IPS-NIHi11 (cell line): ENCODE measurements at places on chromosomes 2 and 18.

DNA sequence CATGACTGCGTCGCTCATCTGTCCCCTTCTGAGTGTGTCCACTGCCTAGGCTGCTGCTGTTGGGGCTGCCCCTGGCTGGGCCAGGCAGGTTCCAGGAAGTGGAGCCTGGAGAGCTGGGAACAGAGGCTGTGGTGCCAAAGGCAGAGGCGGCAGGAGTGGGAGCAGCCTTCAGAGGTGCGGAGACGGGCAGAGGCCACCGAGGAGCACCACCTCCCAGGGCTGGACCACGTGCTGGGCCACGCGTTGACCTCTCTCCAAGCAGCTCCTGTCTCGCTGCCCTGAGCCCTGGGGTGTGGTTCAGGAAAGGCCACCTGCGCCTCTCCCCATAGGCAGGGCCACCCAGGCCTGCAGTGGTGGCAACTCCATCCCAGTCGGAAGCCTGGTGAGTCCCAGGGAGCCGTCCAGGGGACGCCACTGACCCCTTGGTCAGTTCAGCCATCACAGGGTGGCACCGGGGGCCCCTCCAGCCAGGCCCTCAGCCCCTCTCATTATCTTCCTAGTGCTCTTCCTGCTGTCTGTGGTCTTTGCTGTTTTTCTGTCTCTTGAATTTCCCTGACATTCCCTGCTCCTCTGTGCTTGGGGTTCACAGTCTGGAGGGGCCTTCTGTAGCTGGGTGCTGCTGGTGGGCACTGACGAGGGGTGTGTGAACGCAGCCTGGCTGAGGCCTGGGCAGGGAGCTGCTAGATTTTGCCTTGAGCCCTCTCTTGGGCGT lies 122.8 kb upstream of the HS6ST1 start:
- no peak for DNase-seq

GRCh38 chr18:55245211-55245614 lies 286.0 kb upstream of the CCDC68 start:
- no peak for DNase-seq

- no peak for DNase-seq
Observed at GRCh38 chr18:67508146-67508545, 8.4 kb downstream of the DSEL start.

- DNase-seq, result no peak
Observed at GRCh38 chr2:46735730-46736493, 179.7 kb downstream of the MCFD2 start.

DNA sequence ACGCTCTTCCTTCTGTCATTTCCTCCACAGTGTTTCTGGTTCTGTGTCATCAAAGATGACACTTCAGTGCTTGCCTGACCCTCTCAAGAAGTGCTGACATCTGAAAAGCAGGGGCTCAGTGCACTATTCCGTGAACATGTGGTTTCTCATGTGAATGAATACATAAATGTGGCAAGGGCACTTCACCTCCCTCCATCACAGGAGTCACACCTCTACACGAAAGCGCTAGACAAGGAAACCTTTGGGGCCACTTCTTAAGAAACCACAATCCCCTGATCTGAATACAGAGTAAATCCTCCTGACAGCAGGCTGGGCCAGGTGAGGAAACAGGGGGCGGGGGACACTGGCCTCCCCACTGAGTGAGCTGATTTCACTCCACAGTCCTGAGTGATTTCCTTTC lies 145.8 kb upstream of the ACAA2 start:
- DNase-seq, result no peak

DNA sequence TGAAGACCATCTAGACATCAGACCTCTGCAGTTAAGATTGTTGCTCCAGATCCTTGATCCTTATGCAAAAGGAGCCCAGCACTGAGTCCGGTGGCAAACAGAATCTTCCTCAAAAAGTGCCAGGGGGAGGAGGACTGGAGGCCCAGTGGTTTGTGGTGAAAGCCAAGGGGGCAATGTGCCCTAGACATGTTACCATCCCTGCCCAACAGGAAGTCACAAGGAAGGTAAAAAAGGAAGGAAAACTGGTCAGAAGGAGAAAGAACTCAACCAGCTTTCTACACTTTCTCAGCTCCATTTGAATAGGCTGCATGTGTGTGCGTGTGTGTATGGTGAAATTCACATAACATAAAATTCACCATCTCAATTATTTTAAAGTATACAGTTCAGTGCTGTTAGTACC lies 25.0 kb upstream of the KDM3A start:
- no peak for DNase-seq

GRCh38 chr18:6294148-6294784 lies 120.4 kb downstream of the L3MBTL4 start:
- DNase-seq, result no peak

DNA sequence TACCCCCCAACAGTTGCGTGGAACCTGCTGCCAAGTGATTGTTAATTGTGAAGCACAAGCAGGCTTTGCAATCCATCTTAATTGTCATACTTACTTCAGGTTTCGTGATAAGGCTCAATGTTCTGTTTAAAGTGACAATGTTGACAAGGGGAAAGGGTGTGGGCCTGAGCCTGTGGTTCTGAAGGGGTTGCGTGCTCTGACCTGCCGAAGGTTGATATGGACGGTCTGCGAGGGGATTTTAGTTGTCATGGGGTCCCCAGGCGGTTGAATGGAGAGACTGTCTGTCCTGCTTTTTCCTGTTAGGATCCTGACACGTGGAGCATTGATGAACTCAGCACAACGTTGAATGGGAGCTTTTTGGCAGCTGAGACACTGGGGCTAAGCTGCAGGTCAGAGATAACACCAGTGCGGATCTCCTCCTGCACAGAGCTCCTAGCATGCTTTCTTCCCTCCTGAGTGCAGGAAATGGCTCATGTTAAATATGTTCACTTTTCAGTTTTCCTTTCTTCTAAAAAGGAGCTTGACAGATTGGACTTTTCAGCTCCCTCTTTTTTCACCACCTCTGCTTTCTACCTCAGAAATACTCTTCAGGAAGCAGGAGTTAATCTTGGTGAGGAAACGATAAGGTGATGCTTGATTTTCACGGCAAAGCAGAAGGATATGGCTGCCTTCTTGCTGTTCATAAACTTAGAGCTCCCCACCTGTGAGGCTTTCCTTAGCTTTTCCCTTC lies 62.9 kb upstream of the ZEB2 start:
- no peak for DNase-seq

DNA sequence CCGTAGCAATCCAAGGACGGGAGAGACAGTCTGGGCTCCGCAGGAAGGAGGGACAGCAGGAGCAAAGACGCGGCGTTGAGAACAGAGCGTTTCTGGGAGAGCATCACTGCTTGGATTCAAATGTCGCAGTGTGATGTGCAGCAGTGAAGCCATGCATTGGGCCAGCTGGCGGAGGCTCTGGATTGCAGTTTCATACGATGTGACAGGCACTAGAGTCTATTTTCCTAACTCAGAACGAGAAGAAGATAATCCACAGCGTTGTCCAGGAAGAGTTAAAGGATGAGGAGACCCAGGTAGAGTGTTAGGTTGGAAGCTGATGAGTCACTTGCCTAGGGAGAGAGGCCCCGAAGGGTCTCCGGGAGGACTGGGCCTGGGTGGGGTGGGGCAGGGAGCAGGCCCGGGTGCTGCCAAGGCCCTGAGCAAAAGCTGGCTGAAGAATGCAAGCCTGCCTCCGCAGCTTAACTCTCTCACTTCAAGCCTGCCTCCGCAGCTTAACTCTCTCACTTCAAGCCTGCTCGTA lies 17.7 kb upstream of the SEMA4C start:
- no peak for DNase-seq

- DNase-seq, result no peak
Observed at GRCh38 chr18:13587001-13587400, 139.4 kb downstream of the FAM210A start.

DNA sequence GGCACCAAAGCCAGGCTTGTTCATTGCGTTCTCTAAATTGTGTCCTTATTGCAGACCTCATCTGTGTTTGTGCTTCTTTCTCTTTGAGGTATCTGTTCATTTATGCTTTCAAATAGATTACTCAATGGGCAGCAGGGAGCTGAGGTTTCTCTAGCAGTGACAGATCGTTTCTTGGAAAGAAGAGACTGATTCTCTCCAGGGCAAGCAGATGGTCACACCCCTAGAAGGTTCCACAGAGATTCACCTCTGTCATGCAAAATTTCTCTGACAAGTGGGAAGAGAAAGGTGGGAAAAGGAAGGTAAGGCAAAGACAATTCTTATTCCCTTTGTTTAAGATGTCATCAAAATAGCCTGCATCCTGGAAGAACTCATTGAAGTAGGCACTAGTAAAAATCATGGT lies 14.0 kb downstream of the DLGAP1 start:
- DNase-seq, result no peak

- no peak for DNase-seq
Observed at GRCh38 chr2:182929972-182930371, 63.5 kb upstream of the FRZB start.

- no peak for DNase-seq
Observed at GRCh38 chr2:14560716-14561115, 71.8 kb upstream of the LRATD1 start.

- DNase-seq, result no peak
Observed at GRCh38 chr18:39655341-39655740, 2089.7 kb upstream of the CELF4 start.

DNA sequence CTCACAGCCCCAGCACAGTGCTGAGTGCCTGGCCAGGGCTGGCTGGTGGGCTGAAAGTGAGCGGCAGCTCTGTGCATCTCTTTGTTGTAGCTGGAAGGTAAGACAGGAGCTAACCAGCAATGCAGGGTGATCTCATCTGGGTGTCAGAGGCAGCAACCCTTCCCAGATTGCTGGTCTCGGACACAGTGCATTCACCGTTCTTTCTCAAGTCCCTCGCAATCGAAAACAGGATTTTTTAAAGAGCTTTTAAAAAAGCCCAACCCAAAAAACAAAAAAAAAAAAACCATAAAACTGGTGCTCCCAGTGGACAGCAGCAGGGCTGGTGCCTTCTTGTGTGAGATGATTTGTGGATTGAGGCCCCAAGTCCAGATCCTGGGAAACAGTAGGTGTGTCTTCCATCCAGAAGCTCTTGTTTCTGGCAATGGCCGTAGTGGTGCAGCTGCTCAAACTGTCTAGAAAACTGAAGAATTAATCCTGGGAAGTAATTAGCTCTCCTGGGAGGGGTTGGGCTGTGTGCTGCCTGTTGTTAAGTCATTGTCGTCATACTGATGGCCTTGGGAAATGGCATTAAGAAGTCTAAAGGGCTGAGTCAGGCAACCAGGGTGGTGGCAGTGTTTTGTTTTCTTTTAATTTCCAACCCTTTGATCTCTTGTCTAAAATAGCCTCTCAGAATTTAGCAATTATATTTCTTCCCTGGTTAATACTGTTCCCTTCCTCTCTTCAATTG lies 156.7 kb downstream of the KLHL29 start:
- no peak for DNase-seq

- DNase-seq, result no peak
Observed at GRCh38 chr2:22867973-22868372, 517.0 kb upstream of the KLHL29 start.

DNA sequence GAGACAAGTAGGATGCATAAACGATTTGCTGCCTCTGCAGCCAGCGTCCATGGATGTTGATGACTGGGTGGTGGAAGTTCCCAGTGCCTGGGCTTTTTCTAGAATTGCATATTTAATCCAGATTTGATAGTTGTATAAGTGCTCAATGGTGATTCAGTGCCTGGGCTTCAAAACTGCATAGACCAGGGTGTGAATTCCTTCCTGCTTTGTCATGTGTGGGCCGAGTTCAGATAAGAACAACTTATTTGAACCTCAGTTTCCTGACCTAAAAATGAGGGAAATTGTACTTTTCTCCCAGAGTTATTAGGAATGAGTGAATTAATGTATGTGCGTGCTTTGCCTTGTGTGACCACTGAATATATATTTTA lies 154.6 kb downstream of the WDSUB1 start:
- DNase-seq, result no peak

DNA sequence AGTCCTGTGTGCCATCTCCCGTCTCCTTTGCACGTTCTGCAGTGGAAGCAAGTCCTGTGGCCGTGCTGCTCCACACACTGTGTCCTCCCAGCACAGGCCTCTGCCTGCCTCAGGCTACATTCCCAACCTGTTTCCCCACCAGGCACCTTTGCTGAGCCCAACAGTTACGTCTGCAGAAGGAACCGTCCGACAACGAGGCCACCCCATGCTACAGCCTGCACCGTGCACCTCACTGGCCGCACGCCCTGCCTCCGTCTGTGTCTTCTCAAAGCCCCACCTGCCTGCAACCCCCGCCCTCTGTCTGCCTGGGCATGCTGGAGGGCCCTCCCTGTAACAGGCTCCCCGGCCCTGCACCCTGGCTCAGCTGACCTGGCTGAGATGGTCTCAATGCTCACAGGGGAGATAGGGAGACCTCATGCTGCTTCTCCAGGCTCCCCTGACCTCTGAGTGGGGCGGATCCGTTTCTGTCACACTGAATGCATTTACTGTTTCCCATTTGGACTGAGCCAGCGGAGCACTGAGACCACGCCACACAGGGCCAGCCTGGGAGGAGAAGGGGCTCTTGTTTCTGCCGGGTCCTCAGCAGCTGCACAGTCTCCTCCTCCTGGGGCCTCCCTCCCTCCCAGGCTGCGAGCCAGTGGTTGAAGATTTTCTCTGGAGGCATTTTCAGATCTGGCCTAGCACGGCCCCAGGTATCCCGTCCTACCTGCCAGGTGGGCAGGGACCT lies 109.1 kb upstream of the OTOS start:
- no peak for DNase-seq

DNA sequence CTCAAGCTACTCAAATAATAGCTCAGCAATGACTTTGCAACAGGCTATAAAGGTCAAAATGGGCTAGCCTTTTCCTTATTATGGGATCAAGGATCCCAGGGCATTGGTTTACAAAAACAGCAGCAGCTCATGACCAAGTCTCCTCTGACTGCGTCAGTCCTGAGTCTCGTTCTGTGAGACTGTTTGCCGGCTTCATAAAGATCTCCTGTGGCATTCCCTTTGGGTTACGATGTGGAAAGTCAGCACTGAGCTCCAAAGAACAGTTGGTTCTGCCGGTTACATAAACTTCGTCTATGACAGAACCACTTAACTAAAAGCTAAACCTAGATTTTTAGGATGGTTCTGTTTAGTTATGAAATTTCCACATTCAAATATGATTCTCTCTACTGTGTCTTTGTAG lies 674.9 kb downstream of the ZEB2 start:
- DNase-seq, result no peak

- DNase-seq, result no peak
Observed at GRCh38 chr2:130370490-130370889, 14.6 kb downstream of the PTPN18 start.

GRCh38 chr18:61609131-61609530 lies 275.9 kb downstream of the CDH20 start:
- no peak for DNase-seq

- no peak for DNase-seq
Observed at GRCh38 chr2:134668821-134669220, 50.0 kb downstream of the TMEM163 start.

GRCh38 chr18:57431002-57431382 lies 4.2 kb upstream of the ONECUT2 start:
- DNase-seq, result no peak

GRCh38 chr2:8642366-8643068 lies 39.3 kb upstream of the ID2 start:
- no peak for DNase-seq

- DNase-seq, result no peak
Observed at GRCh38 chr18:9735879-9736278, 27.8 kb downstream of the RAB31 start.
